Fibroblast of skin of back (primary cell): ENCODE measurements at places on chromosomes 3 and 15.

GRCh38 chr15:39997031-39997430 lies 42.0 kb downstream of the SRP14 start:
- peak; percentile 83 for DNase-seq

DNA sequence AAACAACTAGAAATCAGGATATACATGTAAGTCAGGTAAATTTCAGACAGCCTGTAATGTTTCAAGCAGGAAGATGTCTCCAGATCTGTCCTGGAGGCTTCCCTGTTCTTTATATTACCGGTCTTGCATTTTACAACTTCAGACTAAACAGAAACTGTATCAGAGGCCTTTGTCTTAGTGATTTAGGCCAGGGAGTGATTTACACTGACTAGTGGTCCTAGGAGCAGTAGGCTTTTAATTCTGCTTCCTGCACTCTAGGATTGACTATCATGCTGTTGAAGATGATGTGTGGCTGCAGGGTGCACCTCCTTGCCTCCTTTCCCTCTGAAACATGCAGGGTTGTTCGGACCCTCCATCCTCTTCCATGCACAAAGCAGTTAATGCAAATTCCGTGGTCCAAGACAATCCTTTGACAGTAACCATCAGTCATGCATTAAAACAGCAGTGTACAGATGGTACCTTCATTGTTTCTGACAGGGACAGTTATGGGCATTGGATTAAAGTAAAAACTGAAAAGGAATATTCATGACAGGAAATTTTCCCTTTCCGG lies 27.6 kb downstream of the CHRNA7 start:
- no peak for DNase-seq

- no peak for DNase-seq
These were observed 54.5 kb upstream of the ABHD10 start for GRCh38 chr3:111924283-111924682.

DNA sequence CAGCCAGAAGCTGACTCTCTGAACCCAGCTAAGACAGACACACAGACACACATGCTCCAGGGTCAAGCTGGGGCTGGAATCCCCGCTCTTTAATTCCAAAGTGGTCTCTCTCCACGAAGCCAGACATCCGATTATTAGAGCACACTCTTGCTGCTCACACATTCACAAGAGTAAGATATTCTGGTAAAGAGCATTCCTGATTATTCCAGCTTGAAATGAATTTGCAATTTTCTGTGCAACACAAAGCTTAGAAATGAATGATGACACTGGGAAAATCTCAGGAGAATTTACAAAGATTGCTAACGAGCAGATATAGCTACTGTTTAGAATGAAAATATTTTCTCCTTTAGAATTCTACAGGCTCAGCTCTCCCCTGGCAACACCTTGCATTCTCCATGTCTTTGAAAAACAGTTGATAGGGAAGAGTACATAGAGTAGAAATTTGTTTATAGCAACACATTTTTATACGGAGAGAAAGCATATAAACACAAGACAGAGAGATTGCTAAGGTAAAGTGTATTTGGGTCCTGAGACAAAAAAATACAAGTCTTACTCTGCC lies 80.6 kb upstream of the EIF1B start:
- DNase-seq, result no peak

DNA sequence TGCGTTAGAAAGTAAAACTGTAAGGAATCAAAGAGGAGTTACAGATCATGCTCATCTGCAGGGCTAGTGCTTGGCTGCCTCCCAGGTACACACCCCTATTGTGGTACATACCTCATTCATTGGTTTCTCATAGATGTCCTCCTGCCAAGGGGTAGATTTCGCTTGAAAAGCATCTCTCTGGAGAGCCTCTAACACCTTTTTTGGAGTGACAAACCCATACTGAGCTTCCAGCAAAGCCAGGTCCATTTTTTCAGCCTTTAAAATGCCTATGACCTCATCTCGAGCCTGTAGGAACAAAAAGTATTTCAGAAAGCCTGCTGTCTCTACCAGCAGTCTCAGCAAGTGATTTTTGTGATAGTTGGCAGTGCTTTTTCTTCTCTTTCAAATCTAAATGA lies 112.1 kb downstream of the CMSS1 start:
- DNase-seq, result peak; percentile 63

DNA sequence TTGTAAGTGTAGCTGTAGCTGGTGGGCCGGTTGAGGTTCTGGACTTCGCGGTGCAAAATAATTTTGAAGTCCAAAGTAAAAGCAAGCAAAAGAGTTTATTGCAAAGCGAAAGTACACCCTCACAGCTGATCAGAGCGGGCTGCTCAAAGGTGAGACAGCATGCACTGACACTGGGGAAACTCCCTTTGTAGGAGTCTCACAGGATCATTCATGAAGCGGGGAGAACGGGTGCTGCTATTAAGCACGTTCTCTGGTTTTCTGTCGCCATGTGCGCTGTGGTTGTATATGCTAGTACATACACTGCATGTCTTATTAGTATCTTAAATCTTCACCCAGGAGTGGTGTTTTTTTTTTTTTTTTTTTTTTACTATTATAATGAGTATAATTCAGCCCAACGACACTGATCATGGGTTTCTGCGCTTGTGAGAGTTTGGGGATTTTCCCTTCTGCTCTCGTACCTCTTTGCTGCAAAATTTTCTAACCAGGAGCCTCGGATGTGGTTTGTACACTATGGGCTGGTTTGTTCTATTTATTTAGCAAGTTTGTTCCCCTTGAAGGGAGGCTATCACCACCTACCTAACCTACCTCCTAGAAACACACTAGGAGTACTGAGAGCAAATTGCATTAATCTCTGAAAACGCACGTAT lies 1.4 kb upstream of the AP4E1 start:
- DNase-seq, result no peak

DNA sequence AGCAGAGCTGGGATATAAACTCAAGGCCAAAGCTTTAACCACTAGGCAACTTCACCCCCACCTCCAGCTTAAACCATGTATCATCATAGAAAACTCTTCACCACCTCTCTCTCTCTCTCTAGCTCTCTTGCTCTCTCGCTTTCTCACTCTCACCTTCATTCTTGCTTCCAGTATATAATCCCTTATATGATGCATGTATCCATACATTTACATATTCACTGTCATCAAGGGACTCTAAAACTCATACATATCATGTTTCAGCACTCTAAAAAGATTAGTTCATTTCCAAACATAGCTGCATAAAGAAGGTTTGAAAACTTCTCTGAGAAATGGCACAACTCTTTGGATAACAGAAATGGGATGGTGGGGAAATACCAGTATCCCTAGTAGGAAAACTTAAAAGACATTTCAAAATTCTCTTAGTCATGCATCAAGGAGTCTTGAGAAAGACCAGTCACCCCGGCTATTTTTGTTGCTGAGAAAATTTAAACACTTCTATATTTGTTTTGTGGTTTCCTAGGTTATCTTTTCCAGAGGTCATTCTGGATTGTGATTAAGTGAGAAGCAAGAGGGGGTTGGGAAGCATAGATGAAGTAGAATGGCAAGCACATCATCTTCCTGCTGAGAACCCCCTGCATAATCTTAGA lies 447.8 kb upstream of the THBS1 start:
- peak; percentile 95 for DNase-seq

DNA sequence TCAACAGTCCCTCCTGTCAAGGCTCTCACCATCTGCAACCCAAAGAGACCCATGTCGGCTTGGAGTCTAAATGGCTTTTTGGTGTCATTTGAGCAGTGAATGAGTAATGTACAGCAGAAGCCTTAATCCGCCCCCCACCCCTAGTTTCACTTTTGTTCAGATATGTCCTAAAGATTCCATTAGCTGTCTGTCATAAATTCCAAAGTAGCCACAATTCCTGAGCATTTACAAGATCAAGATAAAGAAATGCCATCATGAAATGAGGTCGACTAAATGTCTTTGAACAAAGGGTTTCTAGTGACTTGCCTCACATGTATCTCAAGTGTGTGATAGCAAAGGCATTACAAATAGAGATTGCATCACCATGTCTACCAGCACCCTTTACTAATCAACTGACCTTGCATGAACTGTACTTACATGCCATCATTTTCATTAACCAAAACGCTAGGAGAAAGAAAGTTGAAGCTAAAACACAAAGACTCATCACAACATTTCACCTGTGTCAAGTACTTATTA lies 123.8 kb upstream of the PHLDB2 start:
- DNase-seq, result peak; percentile 99

DNA sequence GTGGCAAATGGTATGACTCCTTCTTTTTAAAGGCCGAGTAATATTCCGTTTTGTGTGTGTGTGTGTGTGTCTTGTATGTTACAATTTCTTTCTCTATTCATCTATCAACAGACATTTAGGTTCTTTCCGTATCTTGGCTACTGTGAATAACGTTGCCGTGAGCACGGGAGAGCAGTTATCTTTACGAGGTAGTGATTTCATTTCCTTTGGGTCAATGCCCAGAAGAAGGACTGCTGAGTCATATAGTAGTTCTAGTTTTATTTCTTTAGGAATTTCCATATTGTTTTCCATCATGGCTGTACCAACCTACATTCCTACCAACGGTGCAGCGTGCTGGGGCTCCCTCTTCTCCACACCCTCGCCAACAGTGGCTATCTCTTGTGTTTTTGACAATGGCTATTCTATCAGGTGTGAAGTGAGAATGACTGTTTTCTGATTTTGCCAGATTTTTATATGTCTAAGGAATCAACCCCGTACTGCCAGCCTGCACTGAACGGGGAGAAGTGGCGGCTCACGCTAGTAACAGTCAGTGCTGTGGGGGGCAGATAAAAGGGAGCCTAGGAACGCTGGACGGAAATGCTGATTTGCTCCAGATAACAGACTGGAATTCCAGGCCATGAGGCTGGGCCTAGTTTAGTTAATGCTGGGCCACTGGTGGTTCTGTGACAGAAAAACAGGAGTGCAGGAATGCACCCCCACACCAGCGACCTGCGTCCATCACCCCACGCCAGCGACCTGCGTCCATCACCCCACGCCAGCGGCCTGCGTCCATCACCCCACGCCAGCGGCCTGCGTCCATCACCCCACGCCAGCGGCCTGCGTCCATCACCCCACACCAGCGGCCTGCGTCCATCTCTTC lies 168.1 kb downstream of the XXYLT1 start:
- peak; percentile 96 for DNase-seq

DNA sequence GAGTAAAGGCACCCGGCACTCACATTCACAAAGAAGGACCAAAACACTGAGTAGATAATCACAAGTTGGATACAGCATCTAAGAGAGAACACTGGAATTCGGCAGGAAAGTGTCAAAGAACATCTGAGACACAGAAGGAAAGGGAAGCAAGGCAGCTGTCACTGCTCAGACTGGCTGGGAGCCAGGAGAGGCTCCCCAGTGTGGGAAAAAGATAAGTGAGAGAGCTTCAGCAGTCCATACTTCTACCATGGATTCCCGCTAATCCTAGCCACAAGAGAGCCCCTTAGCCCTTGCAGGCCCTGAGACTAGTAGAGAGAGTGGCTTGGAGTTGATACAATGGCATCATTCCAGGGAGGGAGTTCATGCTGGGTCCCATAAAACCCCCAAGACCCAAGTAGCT lies 36.7 kb upstream of the CP start:
- DNase-seq, result peak; percentile 40

GRCh38 chr3:171443211-171443957 lies 16.8 kb downstream of the TNIK start:
- DNase-seq, result no peak

DNA sequence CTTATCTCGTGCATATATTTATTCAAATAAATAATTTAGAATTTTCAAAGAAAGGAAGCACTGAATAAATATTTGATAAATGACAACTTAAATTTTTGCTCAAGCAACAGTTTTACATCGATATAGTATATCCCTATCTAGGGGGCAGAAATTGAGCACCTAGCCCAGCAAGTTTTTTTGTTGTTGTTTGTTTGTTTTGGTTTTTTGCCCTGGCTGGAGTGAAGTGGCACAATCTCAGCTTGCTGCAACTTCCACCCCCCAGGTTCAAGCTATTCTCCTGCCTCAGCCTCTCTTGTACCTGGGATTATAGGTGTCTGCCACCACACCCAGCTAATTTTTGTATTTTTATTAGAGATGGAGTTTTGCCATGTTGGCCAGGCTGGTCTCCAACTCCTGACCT lies 42.4 kb downstream of the OIP5 start:
- DNase-seq, result no peak

GRCh38 chr3:159620281-159620680 lies 368.4 kb upstream of the IL12A start:
- peak; percentile 54 for DNase-seq

GRCh38 chr3:112597945-112598344 lies 36.1 kb downstream of the SLC35A5 start:
- no peak for DNase-seq

DNA sequence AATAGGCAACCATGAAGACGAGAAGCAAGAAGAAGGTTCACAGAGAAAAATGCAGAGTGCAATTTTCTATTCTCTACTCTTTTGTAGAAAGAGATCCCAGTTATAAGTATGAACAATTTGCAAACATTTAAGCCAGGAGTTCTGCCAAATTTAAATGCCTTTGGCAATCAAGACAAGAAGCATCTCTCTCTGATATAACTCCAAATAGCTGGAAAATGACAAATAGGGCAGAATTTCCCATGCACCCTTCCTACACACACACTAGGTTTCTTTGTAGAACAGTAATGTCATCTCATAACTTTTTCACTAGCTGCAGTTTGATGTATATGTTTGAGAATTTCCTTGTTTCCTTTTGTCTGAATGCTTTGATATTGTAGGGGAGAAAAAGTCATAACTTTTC lies 333.5 kb upstream of the AZI2 start:
- DNase-seq, result no peak

GRCh38 chr15:72421484-72421883 lies 23.4 kb downstream of the TMEM202 start:
- DNase-seq, result peak; percentile 14

GRCh38 chr15:96336108-96336595 lies 5.7 kb downstream of the NR2F2 start:
- no peak for DNase-seq

- peak; percentile 12 for DNase-seq
These were observed 84.2 kb upstream of the GOLGA6L4 start for GRCh38 chr15:84151205-84151931.

DNA sequence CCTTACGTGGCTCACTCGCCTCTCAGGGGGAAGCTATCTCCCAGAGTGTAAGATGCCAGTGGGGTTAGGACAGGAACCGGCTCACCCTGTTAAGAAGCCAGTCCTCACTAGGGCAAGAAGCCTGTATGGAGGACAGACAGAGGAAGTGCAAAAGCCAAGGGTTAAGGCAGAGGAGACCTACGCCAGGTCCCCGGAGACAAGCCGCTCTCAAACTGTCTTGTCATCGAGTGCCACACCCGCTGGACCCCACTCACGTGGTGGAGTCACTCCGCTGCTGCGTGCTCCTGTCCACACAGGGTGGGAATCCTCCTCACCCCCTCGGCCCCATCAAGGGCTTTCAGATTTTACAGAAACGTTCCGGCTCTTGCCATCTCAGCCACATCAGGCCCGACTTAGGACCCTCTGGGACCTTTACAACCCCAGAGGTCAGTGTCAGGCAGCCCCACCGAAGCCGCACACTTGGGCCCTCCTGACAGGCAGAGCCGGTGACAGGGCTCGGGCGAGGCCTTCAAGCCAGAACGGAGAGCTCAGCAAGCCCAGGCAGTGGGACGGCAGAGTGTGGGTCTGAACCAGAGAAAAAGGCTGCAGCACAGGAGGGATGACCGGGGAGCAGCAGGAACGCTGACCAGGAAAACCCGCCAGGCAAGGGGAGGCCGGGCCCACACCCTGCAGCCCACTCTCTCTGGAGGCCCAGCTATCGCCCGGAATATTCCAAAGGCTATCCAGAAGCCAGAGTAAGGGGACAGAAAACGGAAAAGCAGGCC lies 61.7 kb downstream of the XXYLT1 start:
- DNase-seq, result no peak

- peak; percentile 92 for DNase-seq
These were observed 209.6 kb upstream of the PLSCR5 start for GRCh38 chr3:146814601-146815315.
